Naive thymus-derived CD8-positive, alpha-beta T cell (primary cell): ENCODE measurements at places on chromosomes 6 and 20. TPM values are rescaled to one million over a fixed set of nuclear protein-coding genes. Genes with fewer than 3 reads are reported as not detected.
A peak's percentile ranks its signal among the peaks of the same experiment; 100 is the strongest.

Gene FILIP1
- total RNA-seq: not detected

GRCh38 chr6:147508866-147509608, 547 bp downstream of the SAMD5 start:
- no peak overlapping the region for H3K27ac ChIP-seq
- H3K27me3 ChIP-seq: peaks cover 57% of the 10 kb centered on the region
- no peaks in the 10 kb centered on the region for H3K36me3 ChIP-seq
- peaks cover 19% of the 10 kb centered on the region for H3K4me1 ChIP-seq

- peaks cover 20% of the 10 kb centered on the region for H3K4me1 ChIP-seq
- H3K27me3 ChIP-seq: no peaks in the 10 kb centered on the region
- H3K27ac ChIP-seq: no peak overlapping the region
- no peak for DNase-seq
- H3K36me3 ChIP-seq: no peaks in the 10 kb centered on the region
- no peak overlapping the region for H3K4me3 ChIP-seq
Observed at GRCh38 chr6:72724545-72724944, 102.7 kb downstream of the KCNQ5 start.

Gene GRIK2
- total RNA-seq: not detected

GRCh38 chr6:137870744-137871247, 3.7 kb downstream of the TNFAIP3 start:
- H3K4me3 ChIP-seq: peak overlapping the region; percentile 92
- peaks cover 53% of the 10 kb centered on the region for H3K36me3 ChIP-seq
- peak overlapping the region; percentile 99 for H3K27ac ChIP-seq
- no peaks in the 10 kb centered on the region for H3K27me3 ChIP-seq

Gene FOXA2
- total RNA-seq: not detected

DNA sequence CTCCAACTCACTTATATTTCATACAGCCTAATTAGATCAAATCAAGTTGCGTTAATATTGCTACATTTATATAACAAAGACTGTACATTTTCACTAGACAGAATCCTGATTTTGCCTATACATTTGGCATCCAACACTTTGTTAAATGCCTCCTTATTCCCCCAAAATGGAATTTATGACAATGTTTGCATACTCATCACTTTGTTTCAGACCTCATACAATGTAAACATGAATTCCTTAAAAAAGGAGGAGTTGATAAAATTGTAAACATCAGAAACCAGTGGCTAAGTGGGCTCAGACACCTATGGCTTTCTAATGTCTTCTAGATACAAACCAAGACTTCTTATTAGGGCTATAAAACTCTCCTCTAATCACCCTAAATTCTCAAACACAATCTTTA, 87.3 kb downstream of the CHD6 start:
- H3K4me3 ChIP-seq: no peak overlapping the region
- peaks cover 27% of the 10 kb centered on the region for H3K4me1 ChIP-seq
- H3K27ac ChIP-seq: no peak overlapping the region
- peaks cover 31% of the 10 kb centered on the region for H3K36me3 ChIP-seq
- no peak for DNase-seq
- no peaks in the 10 kb centered on the region for H3K27me3 ChIP-seq

DNA sequence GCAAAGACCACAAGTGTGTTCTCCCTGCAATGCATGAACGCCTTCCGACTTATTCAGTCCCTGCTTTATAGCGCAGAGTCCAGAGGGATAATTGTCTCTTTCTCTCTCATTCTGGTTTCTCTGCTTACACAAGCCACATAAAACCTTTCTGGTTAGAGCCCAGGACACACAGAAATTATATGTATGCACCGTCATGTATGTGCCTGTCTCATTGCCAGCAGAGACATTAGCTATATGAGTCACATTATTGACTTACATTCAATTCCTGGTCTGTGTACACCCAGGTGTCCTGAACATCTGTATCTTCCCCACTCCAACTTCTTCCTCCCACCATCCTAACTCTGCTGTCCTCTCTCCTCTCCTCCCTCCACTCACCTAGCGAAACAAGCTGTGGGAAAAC, 44.0 kb downstream of the LRFN2 start:
- H3K27me3 ChIP-seq: no peaks in the 10 kb centered on the region
- DNase-seq: no peak
- H3K27ac ChIP-seq: no peak overlapping the region
- H3K4me3 ChIP-seq: no peak overlapping the region

Gene PGM3
- 30.7 TPM for total RNA-seq

Gene PTCRA
- total RNA-seq: not detected

DNA sequence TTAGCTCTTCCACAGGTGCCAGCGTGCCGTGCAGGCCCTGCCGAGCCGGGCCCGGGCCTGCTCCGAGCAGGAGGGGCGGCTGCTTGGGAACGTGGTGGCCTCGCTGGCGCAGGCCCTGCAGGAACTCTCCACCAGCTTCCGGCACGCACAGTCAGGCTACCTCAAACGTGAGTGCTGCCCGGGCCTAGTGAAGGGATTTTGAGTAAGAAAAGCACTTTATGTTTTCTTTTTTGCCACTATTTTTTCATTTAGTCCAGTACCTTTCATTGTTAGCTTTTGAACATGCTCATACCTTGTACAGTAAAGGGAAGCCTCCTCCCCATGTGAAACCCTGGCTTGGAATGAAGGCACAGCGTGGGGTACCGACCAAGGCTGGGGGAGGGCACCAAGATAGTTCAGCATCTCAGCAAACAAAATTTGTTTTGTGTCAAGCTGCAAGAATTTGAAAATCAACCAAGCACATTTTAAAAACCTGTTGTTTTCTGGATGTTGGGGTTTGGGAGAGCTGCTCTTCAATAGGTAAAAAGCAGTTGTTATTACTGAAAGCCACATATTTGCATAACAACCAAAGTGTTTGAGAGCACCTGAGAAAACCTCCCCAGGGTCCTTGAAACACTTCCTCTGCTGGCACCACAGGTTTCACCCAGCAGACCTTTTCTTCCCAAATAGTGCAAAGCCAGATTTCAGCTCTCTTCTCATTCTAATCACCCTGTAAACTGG, 18.4 kb downstream of the STX16 start:
- DNase-seq: no peak
- peaks cover 9% of the 10 kb centered on the region for H3K4me1 ChIP-seq
- H3K4me3 ChIP-seq: no peak overlapping the region
- peak overlapping the region; percentile 9 for H3K27ac ChIP-seq
- H3K36me3 ChIP-seq: no peaks in the 10 kb centered on the region

DNA sequence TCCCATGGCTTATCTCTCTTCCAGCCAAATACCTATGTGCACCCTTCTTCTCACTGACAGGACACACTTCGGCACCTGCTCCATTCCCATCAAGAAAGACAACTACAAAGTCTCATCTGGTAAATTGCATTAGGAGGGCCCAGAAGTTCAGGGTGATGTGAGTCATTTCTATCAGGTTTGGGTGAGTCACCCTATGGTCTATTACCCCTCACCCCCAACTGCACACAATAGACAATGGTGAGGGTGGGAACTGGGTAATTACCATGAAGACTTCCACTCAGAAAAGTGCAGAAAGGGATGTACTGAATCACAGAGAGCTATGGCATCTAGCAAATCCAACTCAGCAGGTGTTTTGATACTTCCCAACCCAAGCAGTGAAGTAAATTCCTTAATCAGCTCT, 54.8 kb downstream of the OPN5 start:
- H3K27ac ChIP-seq: no peak overlapping the region
- no peaks in the 10 kb centered on the region for H3K36me3 ChIP-seq
- DNase-seq: no peak
- H3K27me3 ChIP-seq: peaks cover 16% of the 10 kb centered on the region
- no peak overlapping the region for H3K4me3 ChIP-seq

Gene SLC17A2
- not detected for total RNA-seq

Gene PRDM13
- total RNA-seq: not detected

- peaks cover 5% of the 10 kb centered on the region for H3K36me3 ChIP-seq
- H3K27me3 ChIP-seq: no peaks in the 10 kb centered on the region
- DNase-seq: no peak
- H3K27ac ChIP-seq: no peak overlapping the region
Observed at GRCh38 chr6:21164768-21165326, 428.7 kb upstream of the SOX4 start.

- no peaks in the 10 kb centered on the region for H3K4me1 ChIP-seq
- DNase-seq: no peak
Observed at GRCh38 chr20:10949930-10950783, 276.4 kb upstream of the JAG1 start.

DNA sequence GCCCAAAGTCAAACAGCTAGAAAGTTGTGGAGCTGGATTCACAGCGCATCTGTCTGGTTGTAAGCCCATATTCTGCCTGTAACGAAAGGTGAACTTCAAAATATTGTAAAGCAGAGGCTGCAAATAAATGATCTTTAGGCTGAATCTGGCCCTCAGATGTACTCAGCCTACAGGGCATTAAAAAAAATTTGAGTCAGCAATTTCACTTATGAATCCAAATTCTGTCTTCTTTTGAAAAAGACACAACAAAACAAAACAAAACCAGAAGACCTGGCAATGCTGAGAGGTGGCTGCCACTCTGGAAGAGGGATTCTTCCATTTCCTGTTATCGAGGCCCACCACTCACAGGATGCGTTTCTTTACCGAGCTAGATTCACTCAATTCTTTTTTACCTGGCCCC, 7.1 kb downstream of the LAMA4 start:
- peaks cover 2% of the 10 kb centered on the region for H3K4me1 ChIP-seq
- no peaks in the 10 kb centered on the region for H3K36me3 ChIP-seq
- peaks cover 21% of the 10 kb centered on the region for H3K27me3 ChIP-seq
- no peak overlapping the region for H3K27ac ChIP-seq

Gene ANKRD60
- total RNA-seq: not detected

DNA sequence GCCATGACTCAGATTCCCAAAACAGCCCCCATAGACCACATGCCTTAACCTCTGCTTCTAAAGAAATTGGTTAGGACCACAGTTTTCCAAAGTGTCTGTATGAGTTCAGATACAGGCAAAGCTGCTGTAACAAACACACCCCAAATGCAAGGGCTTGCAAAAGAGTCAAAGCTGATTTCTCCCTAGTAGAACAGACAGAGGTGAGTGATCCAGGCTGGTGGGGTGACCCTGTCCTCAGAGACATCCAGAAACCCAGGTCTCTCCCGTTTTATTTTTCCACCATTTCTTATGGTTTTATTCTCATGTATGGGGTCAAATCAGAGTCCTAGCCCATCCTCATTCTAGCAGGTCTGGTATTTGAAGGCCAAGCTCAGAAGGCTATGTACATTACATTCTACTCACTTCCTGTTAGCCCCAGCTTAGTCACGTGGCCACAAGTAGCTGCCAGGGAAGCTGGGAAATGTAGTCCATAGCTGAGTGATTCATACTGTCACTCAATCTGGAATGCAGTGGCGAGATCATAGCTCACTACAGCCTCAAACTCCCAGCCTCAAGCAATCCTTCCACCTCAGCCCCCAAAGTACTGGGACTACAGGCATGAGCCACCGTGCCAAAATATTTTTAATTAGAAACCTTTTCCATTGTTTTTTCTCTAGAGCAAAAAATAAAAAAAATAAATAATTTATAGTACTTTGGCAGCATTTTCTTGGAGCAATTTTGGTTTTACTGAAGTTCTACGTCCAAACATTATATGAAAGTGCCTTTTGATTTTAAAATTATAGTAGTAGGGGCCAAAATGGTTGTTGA, 175.2 kb downstream of the ZMYND8 start:
- no peaks in the 10 kb centered on the region for H3K4me1 ChIP-seq
- H3K27ac ChIP-seq: no peak overlapping the region
- no peaks in the 10 kb centered on the region for H3K27me3 ChIP-seq
- no peaks in the 10 kb centered on the region for H3K36me3 ChIP-seq

DNA sequence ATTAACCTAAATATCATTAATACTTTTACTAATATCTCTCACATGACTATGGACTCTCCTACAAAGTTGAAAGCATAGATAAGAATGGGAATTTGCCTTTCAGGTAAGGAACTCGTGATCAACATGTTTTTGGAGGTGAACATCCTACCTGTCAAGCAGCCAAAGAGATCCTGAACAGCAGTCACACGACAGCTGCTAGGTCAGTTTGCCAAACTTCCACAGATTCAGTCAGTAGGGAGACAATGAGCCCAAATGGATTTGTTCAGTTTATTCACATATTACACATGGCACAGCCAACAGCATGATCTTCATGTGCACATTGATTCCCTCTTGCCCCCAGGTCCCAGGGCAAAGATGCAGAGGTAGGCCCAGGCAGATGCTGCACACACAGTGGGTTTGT, 86.1 kb upstream of the LOC128125822 start:
- H3K27ac ChIP-seq: no peak overlapping the region
- no peaks in the 10 kb centered on the region for H3K4me1 ChIP-seq
- H3K27me3 ChIP-seq: peaks cover 5% of the 10 kb centered on the region
- no peaks in the 10 kb centered on the region for H3K36me3 ChIP-seq
- H3K4me3 ChIP-seq: no peak overlapping the region

Gene C6orf118
- not detected for total RNA-seq

- H3K36me3 ChIP-seq: no peaks in the 10 kb centered on the region
- peak overlapping the region; percentile 82 for H3K4me3 ChIP-seq
- DNase-seq: no peak
- H3K27ac ChIP-seq: peak overlapping the region; percentile 91
Observed at GRCh38 chr20:1391640-1392442, 1.0 kb downstream of the FKBP1A start.

Gene ZBTB22
- total RNA-seq: 29.7 TPM

Gene GSTA2
- total RNA-seq: not detected
